NK-92 treated with Interleukin-12 subunit alpha and Interleukin-12 subunit beta, amount 100 ng/mL, for 24 hours (cell line): ENCODE measurements at places on chromosomes 13 and 19.

GRCh38 chr13:98690348-98691022 lies 62.0 kb downstream of the SLC15A1 start:
- no peak for DNase-seq

DNA sequence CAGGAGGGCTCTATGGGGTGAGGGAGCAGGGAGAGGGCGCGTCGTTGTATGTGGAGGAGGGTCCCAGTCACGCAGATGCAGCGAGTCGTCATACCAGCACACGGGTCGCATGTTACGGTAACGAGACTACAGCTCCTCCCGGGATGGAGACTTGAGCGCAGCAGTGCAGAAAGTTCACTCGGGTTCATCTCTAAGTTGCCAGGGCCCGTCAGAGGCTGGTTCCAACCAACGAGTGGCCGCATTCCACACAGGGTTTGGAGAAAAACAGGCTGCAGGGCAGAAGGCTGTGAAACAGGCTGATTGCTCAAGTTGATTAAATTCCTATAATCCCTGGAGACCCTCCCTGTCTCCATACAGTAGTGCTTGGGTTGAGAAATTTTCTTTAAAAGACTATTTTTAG lies 21.9 kb upstream of the TTYH1 start:
- no peak for DNase-seq

GRCh38 chr19:18198374-18198773 lies 5.4 kb downstream of the MPV17L2 start:
- DNase-seq = no peak

DNA sequence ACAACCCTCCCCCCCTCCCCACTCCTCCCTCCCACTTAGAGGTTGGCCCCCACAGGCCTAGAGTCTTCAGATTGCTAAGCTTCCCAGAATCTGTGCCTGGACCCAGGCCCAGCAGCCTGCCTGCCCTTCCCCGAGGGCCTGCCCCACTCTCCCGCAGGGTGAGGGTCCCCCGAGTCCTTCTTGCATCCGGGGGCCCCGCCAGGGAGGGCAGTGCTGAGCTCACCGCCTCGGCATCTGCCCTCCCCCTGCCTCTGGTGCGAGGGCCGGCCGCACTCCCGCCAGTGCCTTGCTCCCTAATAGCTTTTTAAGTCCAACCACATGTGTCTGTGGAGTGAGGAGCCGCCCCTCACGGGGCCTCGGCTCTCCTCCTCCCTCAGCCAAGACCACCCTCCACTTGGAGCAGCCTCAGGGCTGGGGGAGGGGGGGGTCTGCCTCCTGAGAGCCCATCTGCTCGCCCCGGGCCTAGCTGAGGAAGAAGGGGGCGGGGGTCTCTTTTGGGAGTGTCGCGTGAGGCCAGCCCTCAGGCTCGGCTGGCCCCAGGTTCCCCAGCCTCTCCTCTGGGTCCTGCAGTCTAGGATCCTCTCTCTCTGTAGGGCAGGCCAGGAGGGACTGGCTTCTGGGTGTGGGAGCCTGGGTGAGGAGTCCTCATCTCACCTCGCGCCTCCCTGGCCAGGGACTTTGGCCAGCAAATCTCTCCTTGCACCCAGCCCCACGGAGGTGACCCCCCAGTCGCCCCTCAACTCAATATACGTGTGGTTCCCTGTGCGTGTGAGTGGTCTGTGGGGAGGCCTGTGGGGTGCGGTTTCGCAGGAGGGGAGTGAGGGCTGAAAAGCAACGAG lies 47.2 kb downstream of the LYL1 start:
- DNase-seq = no peak

DNA sequence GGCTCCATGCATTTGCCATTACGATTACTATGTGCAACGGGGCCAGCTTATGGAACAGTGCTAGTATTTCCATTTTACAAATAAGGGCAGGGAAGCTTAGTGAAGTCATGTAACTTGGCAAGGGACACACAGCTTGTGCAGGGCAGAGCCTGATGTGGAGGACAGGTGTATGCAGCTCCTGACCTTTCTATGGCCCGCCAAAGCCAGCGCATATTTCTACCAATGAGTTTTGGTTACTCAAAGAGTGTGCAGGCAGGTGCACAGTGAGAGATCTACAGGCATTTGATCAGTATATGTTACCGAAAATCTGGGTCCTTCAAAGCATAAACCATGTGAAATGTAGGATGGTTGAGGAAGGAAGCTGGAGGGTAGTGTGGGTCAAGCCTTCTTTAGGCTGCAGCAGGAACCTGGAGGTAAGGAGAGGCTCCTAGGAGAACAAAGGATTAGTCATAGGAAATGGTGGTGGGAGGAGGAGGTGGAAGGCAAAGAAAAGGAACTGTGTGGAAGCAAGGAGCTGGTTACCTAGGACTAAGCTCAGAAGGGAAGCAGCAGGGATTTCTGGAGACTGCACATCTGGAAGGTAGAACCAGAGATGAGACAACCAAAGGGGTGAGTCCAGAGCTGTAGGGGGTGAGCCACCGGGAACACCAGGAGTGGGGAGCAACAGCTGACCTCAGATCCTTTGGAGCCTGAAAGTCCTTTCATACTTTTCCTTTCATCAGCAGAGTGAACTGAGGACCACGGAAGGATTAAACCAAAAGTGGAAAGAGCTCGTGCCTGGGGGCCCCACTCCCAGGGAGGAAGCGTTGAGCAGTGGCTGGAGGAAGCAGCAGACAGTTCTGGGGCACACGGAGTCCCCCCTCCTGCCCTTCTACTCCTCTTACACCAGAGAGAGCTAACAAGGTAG lies 4.2 kb upstream of the PDX1 start:
- no peak for DNase-seq

DNA sequence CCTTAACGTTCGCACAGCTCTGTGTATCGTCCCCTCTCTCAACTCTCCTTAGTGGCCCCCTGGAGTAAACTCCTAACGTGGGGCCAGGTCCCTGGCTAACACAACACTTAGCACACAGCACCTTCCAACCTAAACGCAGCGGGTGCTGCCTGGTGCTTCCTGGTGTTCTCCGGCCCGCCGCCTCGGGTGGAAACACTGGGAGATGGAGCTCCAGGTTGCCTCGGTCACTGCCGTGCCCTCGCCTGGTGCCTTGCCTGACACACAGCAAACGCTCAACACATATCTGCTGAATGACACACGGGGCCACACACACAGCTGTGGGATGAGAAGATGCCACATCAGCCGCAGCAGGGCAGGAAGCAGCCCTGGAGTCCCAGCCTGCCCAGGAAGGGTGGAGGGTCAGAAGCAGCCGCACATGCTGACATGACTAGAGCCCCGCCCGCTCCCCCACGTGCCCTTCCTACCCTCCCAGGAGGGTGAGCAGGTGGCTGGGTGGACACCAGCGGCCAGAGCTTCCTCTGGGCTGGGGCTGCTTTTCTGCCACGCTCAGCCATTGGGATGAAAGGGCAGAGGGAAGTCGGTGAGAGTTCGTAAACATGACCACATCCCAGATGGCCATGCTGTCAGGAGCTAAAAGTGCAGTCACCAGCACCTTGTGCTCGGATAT lies 6.6 kb downstream of the PEPD start:
- no peak for DNase-seq

DNA sequence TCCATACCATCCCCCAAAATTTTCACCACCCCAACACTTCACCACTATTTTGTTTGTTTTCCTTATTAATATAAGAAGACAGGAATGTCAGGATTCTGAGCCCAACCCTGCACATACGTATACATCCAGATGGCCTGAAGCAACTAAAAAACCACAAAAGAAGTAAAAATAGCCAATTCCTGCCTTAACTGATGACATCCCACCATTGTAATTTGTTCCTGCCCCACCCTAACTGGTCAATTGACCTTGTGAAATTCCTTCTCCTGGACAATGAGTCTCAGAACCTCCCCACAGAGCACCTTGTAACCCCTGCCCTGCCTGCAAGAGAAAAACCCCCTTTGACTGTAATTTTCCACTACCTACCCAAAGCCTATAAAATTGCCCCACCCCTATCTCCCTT lies 132.5 kb downstream of the ZNF675 start:
- DNase-seq = no peak

DNA sequence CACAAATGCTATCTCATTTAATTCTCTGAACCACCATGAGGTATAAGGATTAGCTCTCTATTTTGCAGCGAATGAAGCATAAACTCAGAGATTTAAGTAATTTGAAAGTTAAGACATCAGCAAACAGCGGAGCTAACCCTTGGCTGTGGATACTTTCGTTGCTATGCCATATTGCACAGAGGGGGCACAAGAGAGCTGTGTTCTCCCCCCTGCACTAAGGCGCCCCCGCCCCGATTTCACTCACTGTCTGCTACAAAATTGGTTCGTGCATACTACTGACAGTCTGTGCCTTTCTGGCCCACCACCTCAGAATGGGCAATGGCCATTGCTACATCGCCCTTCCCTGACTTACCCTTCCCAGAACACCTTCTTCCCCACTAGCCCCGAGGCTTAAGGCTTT lies 105.7 kb upstream of the OBI1 start:
- no peak for DNase-seq
